NT2/D1 (cell line): ENCODE measurements at places on chromosomes 2 and 18.

GRCh38 chr2:156115338-156115737 lies 217.2 kb downstream of the NR4A2 start:
- DNase-seq, result no peak

DNA sequence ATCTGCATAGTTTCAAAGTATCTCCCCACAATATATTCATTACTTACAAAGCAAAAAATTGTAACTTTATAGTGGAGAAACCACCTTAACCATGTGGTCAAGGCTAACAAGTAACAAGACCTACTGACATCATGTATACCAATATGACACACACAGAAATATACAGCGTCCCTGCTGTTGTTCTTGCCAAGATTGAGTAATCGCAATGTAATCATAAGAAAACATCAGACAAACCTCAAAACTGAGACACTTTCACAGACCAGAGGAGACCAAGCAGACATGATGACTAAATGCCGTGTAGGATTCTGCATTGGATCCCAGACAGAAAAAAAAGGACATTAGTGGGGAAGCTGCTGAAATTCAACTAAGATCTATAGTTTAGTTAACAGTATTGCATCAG lies 123.0 kb downstream of the ACAA2 start:
- no peak for DNase-seq

GRCh38 chr2:18548621-18549020 lies 11.8 kb downstream of the RDH14 start:
- DNase-seq, result no peak

DNA sequence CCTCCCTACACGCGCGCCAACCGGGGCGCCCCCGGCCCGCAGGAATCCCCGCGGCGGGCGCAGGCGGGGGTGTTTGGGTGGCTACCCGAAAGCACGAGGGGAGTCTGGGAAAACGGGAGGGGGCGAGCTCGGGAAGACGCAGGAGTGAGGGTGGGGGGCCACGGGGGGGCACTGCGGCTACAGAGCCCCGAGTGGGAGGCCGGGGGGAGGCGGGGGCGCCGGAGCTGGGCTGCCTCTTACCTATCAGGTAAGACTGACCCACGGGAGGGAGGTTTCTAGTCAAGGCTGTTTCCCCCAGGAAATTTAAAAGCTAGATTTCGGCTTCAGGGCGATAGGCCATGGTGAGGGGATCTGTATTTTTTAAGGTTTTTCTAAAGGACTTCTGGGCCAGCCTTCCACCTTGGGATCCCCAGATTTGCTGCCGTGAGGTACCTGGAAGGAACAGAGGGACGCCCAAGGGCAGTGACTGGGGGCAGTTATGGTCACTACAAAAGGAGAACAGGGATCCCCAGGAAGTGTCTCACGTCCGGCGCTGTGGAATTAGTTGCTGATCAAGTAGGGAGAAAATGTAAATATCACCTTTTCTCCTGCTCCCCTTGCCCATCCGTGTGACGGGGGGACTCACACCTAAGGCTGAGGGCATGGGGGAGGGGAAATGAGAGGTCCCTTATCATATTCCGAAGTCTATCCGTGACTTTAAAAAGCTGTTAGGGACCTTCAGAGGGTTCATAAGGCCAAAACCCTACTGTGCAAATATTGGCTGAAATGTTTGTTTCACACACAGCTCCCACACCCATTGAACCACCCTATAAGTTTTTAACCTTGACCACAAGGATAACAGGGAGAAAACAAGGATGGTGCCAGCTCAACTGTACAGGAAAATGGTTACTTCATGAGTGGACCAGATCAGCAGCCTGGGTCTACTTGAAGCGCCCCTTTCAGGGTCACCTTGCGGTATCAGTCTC lies 638 bp upstream of the IRS1 start:
- no peak for DNase-seq

- no peak for DNase-seq
Measured at GRCh38 chr18:77161383-77161782, 28.8 kb upstream of the MBP start.

DNA sequence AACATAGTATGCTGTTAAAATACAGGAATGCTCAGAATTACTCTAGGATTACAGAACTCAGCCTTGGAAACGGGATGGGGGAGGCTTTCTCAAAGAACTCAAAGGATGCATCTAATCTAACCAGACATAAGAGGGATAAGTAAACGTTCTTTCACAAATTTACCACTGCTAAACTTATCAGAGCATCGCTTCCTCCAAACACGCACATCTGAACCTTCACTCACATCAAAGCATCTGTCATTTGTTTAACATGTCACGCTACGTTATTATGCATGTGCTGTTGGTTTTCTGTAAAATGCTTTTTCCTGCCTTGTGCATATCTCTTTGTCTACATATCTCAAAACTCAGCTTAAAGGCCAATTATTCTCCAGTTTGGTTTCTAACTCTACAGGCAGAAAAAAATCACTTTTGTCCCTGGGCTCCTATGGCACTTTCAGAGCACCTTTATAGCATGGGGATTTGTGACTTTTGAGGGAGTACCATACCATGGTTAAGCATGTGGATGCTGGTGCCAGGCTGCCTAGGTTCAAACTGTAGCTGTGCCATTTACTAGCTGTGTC lies 106.7 kb upstream of the FSHR start:
- no peak for DNase-seq
